Activated naive CD4-positive, alpha-beta T cell treated with anti-CD3 and anti-CD28 coated beads, Interleukin-2, amount 10 ng/mL, durations not matched to agents 5 hours and 36 hours (primary cell): ENCODE measurements at places on chromosomes 3 and 15. TPM values are rescaled to one million over a fixed set of nuclear protein-coding genes. Genes with fewer than 3 reads are reported as not detected.

MCF2L2 gene
- total RNA-seq, result 1.6 TPM

THBS1 gene
- total RNA-seq, result 1.1 TPM

FAM131A gene
- total RNA-seq, result 5.8 TPM

HRH1 gene
- total RNA-seq, result 0.13 TPM

STAC gene
- not detected for total RNA-seq

POPDC2 gene
- 3.8 TPM for total RNA-seq

CEP19 gene
- total RNA-seq, result 5.2 TPM

ADGRG7 gene
- total RNA-seq, result not detected

OSBPL10 gene
- total RNA-seq, result 0.34 TPM

AAGAB gene
- 38.5 TPM for total RNA-seq

TMEM212 gene
- not detected for total RNA-seq

LTK gene
- total RNA-seq, result 0.13 TPM

P2RY13 gene
- not detected for total RNA-seq

RTP3 gene
- not detected for total RNA-seq

GPR160 gene
- total RNA-seq, result 16.9 TPM

CACNA2D3 gene
- total RNA-seq, result not detected

ADIPOQ gene
- not detected for total RNA-seq
